ENCODE measurements at places on chromosomes 16 and 17. TPM values are rescaled to one million over a fixed set of nuclear protein-coding genes. Genes with fewer than 3 reads are reported as not detected.

ZG16B gene
- total RNA-seq = 0.70 TPM

RNU2-1 gene
- total RNA-seq = 7,362 TPM

CDH1 gene
- 214 TPM for total RNA-seq

TLCD3A gene
- total RNA-seq = 25.3 TPM

EME2 gene
- total RNA-seq = 32.3 TPM

PPL gene
- total RNA-seq = 36.8 TPM

SLC5A11 gene
- 0.22 TPM for total RNA-seq

ST6GALNAC1 gene
- total RNA-seq = 1.4 TPM

KIF2B gene
- not detected for total RNA-seq

TP53TG3 gene
- not detected for total RNA-seq

C16orf92 gene
- not detected for total RNA-seq

OR1F1 gene
- total RNA-seq = not detected

CACNA1G gene
- 26.1 TPM for total RNA-seq

CD300H gene
- not detected for total RNA-seq

OR1A1 gene
- total RNA-seq = not detected

NACA2 gene
- total RNA-seq = not detected

BAHCC1 gene
- 34.9 TPM for total RNA-seq

OSGIN1 gene
- total RNA-seq = 2.3 TPM

RCVRN gene
- total RNA-seq = 1.8 TPM

NUDT21 gene
- 134 TPM for total RNA-seq

CA5A gene
- not detected for total RNA-seq

TAF1C gene
- total RNA-seq = 84.0 TPM

SGF29 gene
- total RNA-seq = 24.7 TPM

SPAG5 gene
- total RNA-seq = 45.2 TPM

KRT33B gene
- not detected for total RNA-seq

CYB5B gene
- 102 TPM for total RNA-seq

GPR179 gene
- 0.22 TPM for total RNA-seq

EVI2B gene
- not detected for total RNA-seq

SLC16A13 gene
- 10.4 TPM for total RNA-seq

HIC1 gene
- total RNA-seq = 98.9 TPM

MEIOC gene
- total RNA-seq = 0.11 TPM

CBLN1 gene
- total RNA-seq = not detected

TPSD1 gene
- not detected for total RNA-seq

LMF1 gene
- total RNA-seq = 37.4 TPM

CCL1 gene
- total RNA-seq = not detected

MYH8 gene
- not detected for total RNA-seq

ABCA10 gene
- total RNA-seq = 0.74 TPM

IGF2BP1 gene
- total RNA-seq = 227 TPM

EEF2KMT gene
- 11.6 TPM for total RNA-seq

PLA2G10 gene
- not detected for total RNA-seq

LRRC75A gene
- 4.3 TPM for total RNA-seq

KRTAP1-5 gene
- total RNA-seq = not detected

TCAP gene
- 3.0 TPM for total RNA-seq

DOC2A gene
- 5.7 TPM for total RNA-seq

OTOP2 gene
- total RNA-seq = not detected

NETO2 gene
- total RNA-seq = 27.5 TPM

TSPAN10 gene
- total RNA-seq = 2.9 TPM

COASY gene
- total RNA-seq = 61.4 TPM

RNF112 gene
- total RNA-seq = 4.8 TPM

BAIAP3 gene
- total RNA-seq = 1.3 TPM

KRT32 gene
- not detected for total RNA-seq

CES3 gene
- 5.1 TPM for total RNA-seq

HEATR9 gene
- total RNA-seq = not detected

ABI3 gene
- 0.51 TPM for total RNA-seq

GPRC5C gene
- total RNA-seq = 44.2 TPM

FOXN1 gene
- 0.34 TPM for total RNA-seq

RDM1 gene
- 3.4 TPM for total RNA-seq

KIF18B gene
- total RNA-seq = 19.2 TPM

All from mesothelial cell of epicardium (in vitro differentiated cells).